Vagina (tissue), 2 donors: ENCODE measurements at places on chromosomes 12 and 14.

DNA sequence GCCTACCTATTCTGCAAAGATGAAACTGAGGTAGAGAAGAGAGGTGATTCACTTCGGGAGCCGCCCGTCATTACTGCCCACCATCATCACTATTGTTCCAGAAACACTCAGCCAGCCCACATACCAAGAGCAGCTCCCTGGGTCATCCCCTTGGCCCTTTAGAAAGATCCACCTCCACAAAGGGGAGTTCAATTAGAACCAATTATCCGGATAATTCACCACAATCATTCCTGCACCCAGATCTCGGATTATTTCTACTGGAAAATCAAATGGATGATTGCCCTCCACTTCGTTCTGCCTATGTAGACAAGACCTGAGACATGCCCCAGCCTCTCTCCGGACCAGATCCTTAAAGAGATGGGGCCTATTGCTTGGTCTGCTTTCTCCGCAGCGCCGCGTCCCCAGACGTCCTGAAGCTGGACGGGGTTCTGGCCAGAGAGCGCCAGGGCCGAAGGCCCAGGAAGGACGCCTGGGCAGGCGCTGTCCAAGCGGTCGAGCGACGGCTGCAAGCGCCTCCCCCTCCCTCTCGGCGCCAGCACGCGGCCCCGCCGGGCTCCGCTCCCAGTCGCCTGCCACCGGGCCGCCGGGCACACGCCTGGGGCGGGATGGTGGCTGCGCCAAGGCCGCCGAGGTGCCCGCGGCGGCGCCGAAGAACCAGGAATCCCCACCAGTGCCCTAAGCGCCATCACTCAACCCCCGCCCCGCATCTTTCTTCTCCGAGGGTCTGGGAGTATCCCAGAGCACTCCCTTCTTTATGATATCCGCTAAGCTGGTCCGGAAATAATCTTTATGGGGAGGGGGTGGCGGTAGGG is 1.3 kb upstream of the ASCL1 start:
- DNase-seq, result no peak

DNA sequence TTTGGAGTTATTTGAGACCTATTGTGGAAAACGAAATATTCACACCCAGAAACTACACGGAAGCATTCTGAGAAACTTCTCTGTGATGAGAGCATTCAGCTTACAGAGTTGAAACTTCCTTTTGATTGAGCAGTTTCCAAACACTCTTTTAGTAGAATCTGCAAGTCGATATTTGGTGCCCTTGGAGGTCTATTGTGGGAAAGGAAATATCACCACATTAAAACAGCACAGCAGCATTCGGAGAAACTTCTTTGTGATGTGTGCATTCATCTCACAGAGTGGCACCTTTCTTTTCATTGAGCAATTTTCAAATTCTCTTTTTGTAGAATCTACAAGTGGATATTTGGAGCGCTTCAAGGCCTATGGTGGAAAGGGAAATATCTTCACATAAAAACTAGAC is 595.7 kb upstream of the ALG10B start:
- DNase-seq, result no peak

DNA sequence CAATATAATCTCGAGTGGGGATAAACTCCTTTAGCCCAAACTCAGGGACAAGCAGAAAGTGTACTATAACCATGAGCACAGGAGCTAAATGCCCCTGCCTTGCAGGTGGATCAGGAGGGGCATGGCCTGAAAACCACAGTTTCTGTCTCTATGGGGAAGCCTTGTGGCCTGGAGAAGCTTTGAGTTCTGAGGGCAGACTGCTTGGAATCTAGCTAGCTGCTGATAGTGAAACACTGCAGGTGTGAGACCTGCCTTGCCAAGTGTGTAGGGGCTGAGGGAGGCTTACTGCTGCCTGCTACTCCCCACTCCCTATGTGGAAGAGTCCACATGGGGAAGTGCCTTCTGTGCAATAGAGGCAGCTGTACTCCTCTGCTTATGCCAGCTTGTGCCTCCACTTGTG is 352.3 kb upstream of the OR4E1 start:
- no peak for DNase-seq

- no peak for DNase-seq
Observed at GRCh38 chr14:24092110-24092504, 2.0 kb upstream of the PCK2 start.

DNA sequence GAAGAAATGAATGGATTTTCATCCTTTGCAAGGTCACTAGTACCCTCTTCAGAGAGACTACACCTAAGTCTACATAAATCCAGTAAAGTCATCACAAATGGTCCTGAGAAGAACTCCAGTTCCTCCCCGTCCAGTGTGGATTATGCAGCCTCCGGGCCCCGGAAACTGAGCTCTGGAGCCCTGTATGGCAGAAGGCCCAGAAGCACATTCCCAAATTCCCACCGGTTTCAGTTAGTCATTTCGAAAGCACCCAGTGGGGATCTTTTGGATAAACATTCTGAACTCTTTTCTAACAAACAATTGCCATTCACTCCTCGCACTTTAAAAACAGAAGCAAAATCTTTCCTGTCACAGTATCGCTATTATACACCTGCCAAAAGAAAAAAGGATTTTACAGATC is 40.8 kb downstream of the SPATA7 start:
- DNase-seq, result no peak

- DNase-seq, result no peak
Observed at GRCh38 chr12:56158926-56159461, 835 bp downstream of the MYL6 start.

DNA sequence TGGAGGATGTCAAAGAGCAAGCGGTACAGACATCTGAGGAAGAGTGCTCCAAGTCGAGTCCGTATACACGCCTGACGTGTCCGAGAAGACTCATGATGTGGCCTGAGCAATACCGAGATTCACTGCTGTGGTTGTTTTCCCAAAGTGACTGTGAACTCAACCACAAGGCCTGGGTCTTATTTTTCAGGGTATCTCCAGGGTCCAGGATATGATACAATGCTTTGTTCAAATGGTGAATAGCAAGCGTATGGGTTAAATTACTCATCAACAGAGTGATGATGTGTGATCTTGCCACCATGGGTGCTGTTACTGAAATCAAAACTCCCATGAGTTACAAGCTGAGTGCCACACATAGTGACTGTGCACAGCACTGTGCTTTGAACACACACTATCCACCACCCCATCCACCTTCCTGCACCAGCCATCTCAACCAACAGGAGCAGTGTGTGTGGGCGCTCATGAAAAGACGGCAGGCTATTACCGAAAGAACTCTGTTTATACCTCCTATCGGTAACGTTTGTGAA is 109.6 kb downstream of the BCAT1 start:
- DNase-seq, result no peak
